ENCODE measurements at places on chromosomes 12 and 14.

- DNase-seq = peak; percentile 7
Measured at GRCh38 chr12:85441741-85442140, 161.7 kb downstream of the ALX1 start.

GRCh38 chr14:41623736-41624135 is 17.1 kb downstream of the LRFN5 start:
- peak; percentile 56 for DNase-seq

DNA sequence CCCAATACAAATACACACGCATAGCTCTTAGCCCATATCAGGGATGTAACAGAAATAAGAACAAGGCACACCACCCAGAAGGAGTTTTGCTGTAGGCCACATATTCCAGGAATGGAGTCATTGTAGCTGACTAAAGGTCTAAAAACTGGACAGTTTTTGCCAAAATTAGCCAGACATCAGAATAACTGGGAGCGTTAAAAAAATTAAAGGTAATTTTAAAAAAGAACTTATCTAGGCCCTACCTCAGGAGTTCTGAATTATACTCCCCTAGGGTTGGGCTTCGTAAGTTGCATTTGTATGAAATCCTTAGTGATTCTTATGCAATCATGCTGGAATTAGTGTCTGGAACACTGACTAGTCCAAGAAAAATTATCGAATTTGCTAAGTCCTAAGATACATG is 987.7 kb downstream of the GALC start:
- DNase-seq = peak; percentile 59

DNA sequence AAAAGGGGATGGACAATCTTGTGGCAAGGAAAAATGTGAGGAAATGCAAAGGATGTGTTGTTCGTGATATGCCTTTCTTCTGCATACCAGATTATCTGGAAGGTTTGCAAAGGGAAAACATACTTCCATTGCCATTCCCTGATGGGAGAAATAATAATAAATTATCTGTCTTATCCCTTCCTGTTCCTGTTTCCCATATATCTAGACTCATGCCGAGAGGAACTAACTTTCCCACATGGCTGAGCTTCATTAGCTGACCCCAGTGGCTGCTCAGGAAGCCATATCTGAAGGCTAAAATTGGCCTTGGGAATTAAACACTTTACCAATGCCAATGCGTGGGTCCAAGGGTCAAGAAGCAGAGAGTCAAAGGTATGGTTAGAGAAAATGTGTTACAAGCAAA is 439.8 kb downstream of the MDGA2 start:
- DNase-seq = no peak

GRCh38 chr12:19388131-19388549 is 51.2 kb upstream of the AEBP2 start:
- DNase-seq = no peak

DNA sequence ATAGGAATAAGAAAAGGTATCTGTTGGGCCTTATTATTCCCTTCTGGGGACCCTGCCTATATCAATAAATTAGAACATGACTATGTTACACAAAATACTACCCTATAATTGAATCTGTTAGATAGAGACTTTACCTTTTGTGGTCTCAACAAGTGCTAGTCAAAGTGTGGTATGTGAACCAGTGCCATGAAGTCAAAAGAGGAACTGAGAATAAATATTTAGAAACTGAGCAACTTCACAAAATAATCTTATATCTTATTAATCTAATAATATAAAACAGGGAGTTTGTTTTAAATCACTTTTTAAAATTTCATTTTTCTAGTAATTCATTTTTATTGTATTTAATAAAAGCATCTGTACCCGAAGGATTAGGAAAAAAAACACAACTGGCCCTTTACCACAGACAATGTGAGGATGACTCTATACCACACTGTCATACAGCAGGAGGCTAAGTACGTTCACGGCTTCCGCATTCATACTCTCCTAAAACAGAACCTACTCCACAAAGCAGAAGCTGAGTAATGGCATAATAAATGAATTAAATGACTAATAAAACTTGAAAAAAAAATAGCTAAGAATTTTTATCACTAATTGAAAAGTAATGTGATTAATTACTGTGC is 42.1 kb downstream of the SEC23A start:
- no peak for DNase-seq

DNA sequence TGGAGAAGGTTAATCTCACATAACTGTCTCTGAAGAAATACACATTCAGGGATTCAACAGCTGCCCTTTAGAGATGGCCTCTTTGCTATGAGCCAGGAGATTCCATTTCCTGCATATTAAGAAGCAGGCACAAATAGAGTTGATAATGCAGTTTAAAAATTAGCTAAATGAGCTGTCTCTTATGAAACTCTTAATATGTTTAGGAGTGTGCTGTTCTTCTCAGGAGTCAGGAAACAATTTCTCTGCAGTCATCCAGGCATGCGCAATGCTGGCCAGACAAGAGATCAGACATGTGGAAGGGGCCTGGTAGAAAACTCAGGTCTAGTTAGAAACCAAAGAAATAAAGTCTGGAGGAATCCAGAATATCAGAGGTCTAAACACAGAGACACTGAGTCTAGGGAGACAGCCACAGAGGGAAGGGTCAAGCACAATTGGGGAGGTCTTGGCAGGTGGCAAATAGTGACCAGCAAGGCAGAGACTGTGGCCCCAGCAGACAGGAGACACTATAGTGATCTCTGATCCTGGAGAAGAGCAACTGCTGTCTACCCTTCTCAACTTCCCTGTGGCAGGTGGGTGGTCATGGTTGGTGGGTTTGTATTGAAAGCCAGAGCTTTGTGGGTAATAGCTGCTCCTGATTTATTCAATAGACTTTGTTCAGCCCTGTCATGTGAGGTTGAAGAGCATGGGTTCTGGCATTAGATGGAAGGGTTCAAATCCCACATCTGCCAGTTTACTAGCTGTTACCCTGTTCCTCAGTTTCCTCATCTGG is 185.8 kb upstream of the RMST start:
- DNase-seq = no peak

GRCh38 chr12:50325890-50326391 is 42.6 kb upstream of the LIMA1 start:
- no peak for DNase-seq

- DNase-seq = no peak
Measured at GRCh38 chr14:100239211-100239839, 381 bp downstream of the YY1 start.

DNA sequence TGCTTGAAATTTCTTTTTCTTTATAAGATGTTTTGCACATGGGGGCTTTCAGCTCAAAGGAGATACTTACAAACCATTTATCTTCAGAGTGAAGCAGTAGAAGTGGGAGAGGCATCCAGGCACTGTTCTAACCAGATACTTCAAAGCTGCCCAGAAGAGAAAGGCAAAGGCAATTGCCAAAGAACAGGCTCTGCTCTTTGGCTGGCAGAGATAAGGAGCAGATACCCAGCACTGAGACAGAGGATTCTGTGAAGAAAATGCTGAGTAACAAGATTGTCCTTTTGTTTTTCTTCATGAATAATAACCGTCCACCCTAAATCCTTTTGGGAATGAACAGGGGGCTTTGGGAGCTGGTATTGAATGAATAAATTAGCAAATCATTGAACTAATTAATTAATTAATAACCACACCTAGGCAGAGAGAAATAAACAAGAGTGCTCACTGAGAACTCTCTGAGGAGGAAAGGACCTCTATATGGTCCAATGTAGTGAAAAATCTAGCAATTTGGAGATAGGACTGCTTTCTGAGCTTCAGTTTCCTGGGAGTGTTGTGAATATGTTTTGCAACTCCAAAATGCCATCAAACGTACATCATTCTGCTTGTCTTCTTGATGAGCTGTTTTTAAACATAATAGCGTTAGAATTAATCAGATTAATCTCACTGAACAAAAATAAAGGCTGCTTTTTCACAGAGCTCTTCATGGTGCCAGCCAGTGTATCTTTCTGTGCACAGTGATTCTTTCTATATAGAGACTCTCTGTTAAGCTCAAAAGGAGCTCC is 192.8 kb upstream of the AMIGO2 start:
- peak; percentile 38 for DNase-seq

DNA sequence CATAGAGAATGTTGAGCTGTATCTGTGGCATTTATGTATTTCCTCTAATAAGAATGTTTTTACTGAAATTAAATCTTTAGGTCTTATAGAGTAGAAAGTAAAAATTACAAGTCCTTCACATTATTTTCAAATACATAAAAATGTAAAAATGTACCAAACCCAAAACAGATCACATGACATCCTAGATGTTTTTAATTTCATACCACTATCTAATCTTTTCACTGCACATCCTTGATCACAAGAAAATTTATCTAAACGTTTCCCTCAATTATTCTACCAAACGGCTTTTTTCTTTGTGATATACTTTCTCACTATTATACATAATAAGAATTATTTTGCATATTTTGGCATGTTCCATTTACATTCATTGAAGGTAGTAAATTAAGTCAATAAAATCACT is 18.3 kb downstream of the SGPP1 start:
- no peak for DNase-seq

DNA sequence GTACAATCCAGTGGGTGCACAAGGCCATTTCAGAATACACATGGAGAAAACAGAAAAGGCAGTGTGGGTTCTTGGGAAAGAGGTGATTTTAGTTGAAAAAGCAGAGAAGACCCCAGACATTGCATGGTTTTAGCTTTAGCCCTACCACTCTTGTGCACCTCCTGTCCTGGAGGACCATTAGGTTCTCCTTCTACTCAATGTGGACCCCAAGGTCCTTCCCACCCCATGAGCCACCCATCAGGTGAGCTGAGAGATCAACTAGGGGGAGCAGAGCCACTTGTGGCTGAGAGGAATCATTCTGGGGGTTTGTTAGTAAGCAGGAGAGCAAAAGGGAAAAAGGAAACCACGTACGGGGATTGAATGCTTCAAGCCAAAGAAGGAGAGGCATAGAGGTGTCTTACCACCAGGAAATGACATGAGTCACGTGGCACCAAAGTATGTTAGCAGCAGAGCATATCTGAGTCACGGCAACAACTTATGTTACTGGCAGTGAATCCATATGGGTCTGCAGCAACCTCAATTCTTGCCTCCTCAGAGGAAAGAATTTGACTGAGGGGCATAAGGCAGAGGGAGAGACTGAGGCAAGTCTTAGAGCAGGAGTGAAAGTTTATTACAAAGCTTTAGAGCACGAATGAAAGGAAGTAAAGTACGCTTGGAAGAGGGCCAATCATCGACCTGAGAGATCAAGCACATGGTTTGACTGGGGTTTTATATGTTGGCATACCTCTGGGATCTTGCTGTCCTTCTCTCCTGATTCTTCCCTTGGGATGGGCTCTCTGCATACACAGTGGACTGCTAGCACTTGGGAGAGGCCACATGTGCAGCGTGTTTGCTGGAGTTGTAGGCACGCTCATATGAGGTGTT is 73.9 kb downstream of the HSD17B6 start:
- DNase-seq = peak; percentile 82

- DNase-seq = no peak
Measured at GRCh38 chr14:100621806-100622205, 34.6 kb upstream of the BEGAIN start.

DNA sequence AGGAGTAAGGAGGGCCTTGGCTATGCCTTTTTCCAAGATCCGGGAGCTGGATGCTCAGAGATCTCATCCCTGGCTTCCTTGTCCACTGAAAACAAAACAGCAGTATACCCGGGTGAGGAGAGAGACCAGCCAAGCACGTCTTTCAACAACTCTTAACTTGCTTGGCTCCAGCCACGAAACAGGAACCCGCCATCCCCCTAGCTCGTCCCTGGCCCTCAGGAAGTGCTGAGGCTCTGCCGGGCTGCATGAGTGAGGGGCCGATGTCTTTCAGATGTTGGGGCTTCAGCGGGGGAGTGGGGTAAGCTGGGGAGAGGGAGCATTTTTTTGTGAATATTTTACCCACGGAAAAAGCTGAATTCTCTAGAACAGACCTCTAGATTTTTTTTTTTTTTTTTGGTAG is 231.1 kb downstream of the CACNA1C start:
- DNase-seq = peak; percentile 88

GRCh38 chr12:85955127-85955526 is 81.0 kb downstream of the NTS start:
- DNase-seq = peak; percentile 6

DNA sequence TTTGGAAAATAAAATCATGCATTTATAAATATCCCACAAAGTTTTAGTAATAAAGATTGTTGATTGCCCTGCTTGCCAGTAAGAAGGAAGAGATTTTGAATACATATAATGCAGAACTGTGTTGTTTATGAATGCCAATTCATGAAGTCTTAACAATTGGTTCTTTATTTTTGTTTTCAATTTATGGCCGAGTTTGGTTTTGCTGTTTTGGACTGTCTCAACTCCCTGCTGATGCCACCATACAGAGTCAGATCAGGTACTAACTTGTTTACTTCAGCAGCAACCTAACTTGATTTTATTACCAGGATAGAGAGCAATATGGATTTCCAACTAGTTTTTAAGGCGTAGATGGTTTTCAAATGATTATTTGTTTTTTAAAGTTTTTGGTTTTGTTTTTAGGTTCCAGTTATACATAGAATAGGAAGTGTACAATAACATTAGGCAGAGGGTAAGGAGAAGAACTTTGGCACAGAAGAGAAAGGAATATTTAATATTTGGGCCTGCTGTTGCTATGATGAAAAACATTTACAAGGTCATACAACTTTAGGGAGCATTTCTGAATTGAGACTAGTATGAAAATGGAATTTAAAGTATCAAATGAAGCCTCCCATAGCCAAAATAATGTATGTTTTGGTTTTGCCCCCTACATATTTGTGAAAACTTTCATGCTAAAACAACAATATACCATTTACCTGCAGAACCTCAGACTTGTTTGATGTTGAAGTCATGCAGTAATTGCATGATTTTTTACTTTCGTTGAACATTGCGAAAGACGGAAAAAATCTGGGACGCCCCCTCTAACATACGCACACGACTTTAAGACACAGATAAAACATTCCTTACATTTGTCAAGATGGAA is 904 bp upstream of the FAM177A1 start:
- DNase-seq = peak; percentile 30

DNA sequence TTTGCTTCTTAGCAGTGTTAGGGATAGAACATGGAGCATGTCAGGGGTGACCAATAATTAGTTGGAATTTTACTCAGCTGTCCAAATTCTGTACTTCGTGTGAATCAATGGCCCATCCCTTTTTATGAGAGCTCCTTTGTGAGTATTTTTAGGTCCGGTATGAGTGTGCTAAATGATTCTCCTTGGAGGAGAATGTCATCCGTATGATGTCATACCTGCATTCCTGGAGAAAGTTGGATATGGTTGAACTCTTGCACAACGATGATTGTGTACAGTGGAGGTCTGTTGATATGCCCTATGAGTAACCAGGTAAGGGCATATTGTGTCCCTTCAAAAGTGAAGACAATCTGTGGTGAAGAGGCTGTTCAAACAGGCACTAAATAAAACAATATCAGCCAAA is 400.8 kb downstream of the GXYLT1 start:
- DNase-seq = no peak

GRCh38 chr12:111196532-111196931 is 172.4 kb downstream of the PHETA1 start:
- no peak for DNase-seq

- DNase-seq = no peak
Measured at GRCh38 chr12:48765753-48766162, 23.1 kb downstream of the ADCY6 start.

- no peak for DNase-seq
Measured at GRCh38 chr12:123065676-123066383, 85.1 kb downstream of the PITPNM2 start.

GRCh38 chr12:3607039-3607720 is 116.2 kb downstream of the PRMT8 start:
- no peak for DNase-seq

- no peak for DNase-seq
Measured at GRCh38 chr14:76591266-76591665, 170.0 kb upstream of the VASH1 start.

GRCh38 chr12:128612150-128612850 is 211.5 kb downstream of the SLC15A4 start:
- DNase-seq = no peak

- DNase-seq = no peak
Measured at GRCh38 chr12:75528272-75528671, 16.9 kb upstream of the KRR1 start.

- no peak for DNase-seq
Measured at GRCh38 chr12:11656550-11656949, 7.1 kb downstream of the ETV6 start.
